ENCODE measurements at places on chromosomes 5 and 9. TPM values are rescaled to one million over a fixed set of nuclear protein-coding genes. Genes with fewer than 3 reads are reported as not detected.

OR2Y1 gene
- total RNA-seq = not detected

DNA sequence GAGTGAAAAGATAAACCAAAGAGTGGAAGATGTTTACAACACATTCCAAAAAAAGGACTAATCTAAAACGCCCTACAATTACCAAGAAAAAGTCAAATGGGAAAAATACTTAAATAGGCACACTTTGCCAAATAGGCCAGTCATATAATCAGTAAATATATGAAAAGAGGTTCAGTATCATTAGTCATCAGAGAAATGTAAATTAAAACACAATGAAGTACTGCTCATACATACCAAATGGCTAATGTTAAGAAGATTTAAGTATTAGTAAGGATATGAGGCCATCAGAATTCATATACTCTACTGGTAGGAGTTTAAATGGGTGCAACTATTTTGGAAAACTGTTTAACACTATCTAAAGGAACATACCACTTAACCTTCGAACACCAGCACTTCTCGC is 47.6 kb downstream of the ZDHHC21 start:
- no peaks in the 10 kb centered on the region for H3K27me3 ChIP-seq
- no peak overlapping the region for H3K27ac ChIP-seq
- H3K36me3 ChIP-seq = no peaks in the 10 kb centered on the region
- H3K4me3 ChIP-seq = no peak overlapping the region
- no peaks in the 10 kb centered on the region for H3K4me1 ChIP-seq

ANKRD34B gene
- total RNA-seq = not detected

PCDHA8 gene
- 0.18 TPM for total RNA-seq

GRCh38 chr9:124590889-124591641 is 83.9 kb upstream of the NR5A1 start:
- no peak for DNase-seq
- H3K4me1 ChIP-seq = no peaks in the 10 kb centered on the region
- H3K4me3 ChIP-seq = no peak overlapping the region
- no peak overlapping the region for H3K27ac ChIP-seq
- no peaks in the 10 kb centered on the region for H3K36me3 ChIP-seq

All from stomach (tissue), 19 donors.